Mammary epithelial cell (primary cell): ENCODE measurements at places on chromosomes 7 and 10.
A peak's percentile ranks its signal among the peaks of the same experiment; 100 is the strongest.

DNA sequence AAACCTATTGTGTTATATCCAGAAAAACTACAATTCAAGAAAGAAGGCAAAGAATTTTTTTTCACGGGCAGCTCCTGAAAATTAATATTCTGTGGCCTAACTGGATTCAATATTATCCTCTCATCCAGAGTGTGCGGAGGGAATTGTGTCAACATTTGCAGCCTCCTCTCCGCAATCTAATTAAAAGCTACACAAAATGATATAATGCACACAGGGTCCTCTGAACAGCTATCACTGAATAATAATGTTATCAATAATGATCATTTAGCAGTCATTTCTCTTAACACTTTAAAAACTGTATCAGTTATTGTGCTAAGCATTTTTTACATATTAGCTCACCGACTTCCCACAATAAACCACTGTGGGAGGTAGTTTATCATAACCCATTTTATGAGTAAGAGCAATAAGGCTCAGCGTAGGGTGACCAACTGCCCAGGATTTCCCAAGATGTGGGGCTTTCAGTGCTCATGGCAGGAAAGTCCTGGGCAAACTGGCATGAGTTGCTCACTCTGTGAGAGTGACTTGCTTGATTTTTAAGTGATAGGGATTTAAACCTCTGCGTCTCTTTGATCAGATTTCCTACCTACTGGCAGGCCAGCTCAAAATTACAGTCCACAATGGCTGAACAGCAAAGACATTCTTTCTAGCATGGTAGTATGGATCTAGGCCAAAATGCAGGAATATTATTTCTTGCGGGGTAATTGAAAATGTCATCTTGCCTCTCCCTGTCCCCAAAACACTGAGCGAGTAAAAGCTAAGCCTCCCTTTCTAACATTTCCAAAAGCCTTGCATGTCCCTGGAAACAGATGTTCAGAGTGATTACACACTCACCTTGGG, 65.7 kb downstream of the AOAH start:
- peak; percentile 97 for DNase-seq

DNA sequence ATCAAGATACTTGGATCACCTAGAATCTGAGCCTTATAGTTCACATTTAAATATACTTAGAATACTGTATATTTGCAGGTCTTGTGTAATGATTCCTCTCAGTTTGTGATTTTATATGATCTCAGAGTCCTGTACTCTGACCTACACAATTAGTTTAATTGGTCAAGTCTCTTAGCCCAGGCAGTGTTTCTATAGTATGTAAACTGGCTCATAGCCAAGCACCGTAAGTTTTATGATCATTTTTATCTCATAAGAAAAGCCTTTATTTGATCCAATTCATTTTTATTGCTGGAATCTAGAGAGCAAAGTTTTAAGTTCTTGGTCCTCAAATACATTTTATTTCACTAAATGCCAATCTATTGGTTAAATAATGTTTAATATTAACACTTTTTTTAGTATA, 242.2 kb downstream of the MALRD1 start:
- no peak for DNase-seq

DNA sequence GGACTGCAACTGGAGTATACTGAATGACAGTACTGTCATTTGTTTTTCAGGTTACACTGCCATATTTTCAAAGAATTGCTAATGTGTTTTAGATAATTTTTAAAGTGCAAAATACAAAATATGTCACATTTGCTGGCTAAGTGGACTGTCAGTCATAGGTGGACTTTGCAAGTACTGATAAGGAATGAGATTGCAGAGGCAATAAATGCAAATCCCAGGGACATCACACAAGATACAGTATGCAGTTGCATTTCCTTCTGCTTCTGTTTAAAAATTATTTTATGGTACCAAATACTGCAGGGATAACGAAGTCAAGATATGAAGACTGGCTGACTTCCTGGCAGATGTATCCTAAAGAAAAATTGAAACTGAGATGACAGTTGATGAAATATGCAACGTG, 237.6 kb upstream of the MAGI2 start:
- no peak for DNase-seq

DNA sequence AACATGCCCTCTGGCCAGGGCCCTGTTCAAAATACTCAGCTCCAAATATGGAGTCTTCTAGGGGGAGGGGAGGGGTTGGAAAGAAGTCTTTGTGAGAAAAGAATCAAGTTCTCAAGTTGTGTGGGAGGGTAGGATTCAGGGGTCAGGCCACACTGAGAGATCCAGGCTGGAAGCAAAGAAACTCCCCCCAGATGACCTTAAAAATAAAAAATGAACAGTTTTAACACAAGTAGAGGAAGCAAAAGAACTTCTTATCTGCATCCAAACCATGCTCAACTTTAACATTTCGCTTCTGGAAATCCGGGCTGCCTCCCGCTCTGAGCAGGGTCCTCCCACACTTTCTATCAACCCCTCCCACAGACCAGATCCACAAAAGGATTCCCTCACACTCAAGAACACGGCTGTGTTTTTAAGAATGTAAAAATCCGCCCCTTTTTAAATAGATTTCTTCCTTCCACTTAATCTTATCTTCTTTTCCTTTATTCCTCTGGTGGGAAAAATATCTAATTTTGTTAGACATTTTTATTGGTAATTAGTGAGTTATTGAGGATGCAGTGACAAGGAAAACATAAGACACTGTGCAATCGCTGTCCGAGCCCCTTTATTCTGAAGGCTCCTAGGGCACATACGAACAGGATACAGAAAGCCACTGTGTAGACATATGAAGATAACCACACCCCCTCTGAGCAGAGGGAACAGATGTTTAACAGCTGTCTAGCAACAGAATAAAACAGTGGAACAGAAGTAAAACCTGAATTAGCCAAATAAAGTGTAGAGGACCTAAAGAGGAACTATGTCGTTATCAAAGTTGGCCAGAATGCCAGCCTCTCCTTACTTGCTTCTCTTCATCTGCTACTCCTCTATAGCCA, 43.8 kb downstream of the CYTH3 start:
- no peak for DNase-seq

DNA sequence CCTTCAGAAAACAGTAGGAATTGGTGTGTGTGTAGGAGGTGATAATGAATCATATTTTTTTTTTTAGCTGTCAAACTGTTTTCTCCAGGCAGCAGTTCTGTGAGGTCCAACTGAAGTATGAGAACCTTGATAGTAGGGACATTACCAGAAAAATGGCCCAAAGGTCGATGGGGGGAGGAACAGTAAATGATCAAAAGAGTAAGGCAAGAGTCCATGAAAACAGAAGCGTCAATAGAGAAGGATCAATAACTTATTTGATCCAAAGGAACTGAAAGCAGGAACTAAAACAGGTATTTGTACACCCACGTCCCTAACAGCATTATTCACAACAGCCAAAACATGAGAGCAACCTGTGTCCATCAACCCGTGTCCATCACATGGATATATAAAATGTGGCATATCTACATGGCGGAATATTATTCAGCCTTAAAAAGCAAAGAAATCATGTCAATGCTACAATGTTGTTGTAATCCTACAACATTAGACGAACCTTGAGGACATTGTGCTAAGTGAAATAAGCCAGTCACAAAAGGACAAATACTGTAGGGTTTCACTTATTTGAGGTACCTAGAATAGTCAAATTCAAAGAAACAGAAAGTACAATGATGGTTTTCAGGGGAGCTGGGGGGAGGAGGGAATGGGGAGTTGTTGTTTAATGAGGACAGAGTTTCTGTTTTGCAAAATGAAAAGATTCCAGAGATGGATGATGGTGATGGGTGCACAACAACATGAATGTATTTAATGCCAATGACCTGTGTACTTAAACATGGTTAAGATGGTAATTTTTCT, 214.0 kb upstream of the KLF14 start:
- no peak for DNase-seq

DNA sequence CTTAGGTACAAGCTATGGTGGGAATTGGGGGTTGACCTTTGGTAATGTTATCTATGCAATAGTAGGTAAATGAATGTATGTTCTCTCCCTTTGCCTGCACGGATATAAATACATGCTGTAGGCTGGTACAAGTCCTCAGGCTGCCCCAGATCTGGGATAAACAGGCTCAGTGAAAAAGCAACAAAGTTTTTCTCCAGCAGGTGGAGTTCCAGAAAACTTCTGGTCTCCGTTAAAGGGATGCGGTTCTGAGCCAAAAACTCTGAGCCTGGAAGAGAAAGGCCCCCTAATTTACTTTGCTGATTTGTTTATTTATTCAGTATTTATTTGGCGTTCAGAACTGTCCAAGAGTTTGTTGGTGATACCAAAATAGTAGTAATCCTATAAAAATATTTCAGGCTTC, 204.7 kb downstream of the ADRA2A start:
- DNase-seq, result peak; percentile 1

DNA sequence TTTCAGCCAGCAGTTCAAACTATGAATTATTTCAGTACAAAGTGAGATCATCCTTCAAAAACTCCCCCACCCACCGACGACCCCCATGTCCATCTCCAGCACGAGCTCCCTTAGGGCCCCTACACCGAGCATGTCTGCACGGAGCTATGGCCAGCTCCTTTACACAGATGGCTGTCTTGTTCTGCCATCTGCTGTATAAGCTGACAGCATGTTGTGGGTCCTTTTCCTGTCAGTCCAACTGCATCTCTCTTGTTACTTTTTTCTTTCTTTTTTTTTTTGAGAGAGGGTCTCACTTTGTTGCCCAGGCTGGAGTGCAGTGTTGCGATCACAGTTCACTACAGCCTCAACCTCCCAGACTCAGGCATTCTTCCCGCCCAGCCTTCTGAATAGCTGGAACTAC, 21.6 kb downstream of the NPC1L1 start:
- no peak for DNase-seq
